ENCODE measurements at places on chromosomes 12 and 14. TPM values are rescaled to one million over a fixed set of nuclear protein-coding genes. Genes with fewer than 3 reads are reported as not detected.

PRIMA1 gene
- 0.52 TPM for total RNA-seq

GALNT16 gene
- total RNA-seq = 14.7 TPM

KRT6C gene
- total RNA-seq = not detected

MGST1 gene
- 3.5 TPM for total RNA-seq

ARHGAP9 gene
- 185 TPM for total RNA-seq

UBC gene
- 770 TPM for total RNA-seq

SEL1L gene
- 108 TPM for total RNA-seq

RD3L gene
- total RNA-seq = not detected

DNA sequence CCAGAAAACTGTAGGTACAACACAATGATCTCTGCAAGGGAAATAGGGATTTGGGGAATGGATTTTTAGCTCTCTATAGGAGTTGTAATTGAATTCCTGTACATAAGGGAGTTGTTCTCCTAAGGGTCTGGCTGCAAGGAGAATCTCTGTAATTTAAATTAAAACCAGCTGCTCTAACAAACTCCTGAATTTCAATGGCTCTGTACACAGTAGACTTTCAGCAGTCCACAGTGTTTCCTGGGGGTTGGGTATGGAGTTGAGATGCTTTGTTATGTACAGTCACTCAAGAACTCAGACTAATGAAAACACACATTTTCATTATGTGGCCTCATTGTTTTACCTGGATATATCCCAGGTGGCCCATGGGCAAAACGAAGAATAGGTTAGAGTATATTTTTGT, 93.2 kb downstream of the NAV3 start:
- no peak for DNase-seq

DNA sequence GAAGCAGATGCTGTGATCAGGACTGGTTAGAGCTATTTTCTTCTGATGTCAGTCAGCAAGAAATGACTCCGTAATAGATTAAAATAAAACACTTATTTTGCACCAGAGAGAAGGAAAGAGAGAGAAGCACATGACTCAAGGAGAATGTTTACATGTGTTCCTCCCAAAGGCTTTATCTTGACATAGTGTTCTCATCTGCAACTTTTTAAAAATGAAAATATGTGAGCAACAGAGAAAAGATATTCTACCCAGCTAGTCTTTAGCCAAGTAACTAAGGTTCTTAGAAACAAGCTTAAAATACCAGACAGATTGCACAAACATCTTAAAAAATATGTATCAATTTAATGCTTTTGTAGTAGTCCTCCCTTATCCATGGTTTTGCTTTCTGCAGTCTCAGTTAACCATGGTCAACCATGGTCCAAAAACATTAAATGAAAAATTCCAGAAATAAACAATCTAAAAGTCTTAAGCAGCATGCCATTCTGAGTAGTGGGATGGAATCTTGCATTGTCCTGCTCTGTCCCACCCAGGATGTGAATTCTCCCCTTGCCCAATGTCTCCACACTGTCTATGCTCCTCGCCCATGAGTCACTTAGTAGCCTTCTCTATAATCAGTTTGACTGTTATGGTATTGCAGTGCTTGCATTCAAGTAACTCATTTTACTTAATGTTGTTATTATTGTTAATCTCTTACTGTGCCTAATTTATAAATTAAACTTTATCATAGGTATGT, 9.9 kb downstream of the SERPINA10 start:
- DNase-seq = no peak

- DNase-seq = no peak
These were observed 1263.0 kb downstream of the LRFN5 start for GRCh38 chr14:42869681-42870080.

DNA sequence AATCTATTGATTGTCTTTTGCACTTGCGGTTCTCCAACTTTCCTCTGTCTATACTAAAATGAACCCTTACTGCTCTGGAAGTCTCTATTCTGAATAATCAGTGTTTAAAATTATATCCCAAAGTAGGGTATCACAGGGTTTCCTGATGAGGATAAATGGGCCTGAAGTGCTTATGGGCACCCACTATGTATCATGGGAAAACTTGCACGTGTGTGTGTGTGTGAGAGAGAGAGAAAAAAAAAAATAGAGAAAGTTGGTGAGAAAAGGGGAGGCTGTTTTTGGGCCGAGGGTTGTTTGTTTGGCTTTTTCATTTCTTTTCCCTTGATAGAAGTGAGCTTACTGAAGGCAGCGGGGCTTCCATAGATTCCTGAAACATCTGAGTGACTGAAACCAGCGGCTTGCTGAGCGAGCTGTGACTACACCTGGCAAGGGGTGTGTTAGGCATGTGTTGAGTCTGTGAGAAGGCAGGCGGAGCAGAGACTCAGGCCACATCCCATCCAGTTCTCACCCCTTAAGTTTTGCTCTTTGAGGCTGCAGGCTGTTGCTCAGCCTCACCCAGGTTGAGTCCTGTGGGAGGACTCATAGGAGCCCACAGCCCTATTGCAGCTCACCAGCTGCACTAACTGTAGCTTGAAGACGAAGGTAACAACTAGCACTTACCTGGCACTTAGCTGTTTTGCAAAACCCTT, 17.2 kb downstream of the PPFIBP1 start:
- no peak for DNase-seq

GRCh38 chr12:94143438-94143837, 4.9 kb upstream of the PLXNC1 start:
- DNase-seq = no peak

- no peak for DNase-seq
These were observed 1.8 kb upstream of the DNAAF2 start for GRCh38 chr14:49636866-49637265.

DNA sequence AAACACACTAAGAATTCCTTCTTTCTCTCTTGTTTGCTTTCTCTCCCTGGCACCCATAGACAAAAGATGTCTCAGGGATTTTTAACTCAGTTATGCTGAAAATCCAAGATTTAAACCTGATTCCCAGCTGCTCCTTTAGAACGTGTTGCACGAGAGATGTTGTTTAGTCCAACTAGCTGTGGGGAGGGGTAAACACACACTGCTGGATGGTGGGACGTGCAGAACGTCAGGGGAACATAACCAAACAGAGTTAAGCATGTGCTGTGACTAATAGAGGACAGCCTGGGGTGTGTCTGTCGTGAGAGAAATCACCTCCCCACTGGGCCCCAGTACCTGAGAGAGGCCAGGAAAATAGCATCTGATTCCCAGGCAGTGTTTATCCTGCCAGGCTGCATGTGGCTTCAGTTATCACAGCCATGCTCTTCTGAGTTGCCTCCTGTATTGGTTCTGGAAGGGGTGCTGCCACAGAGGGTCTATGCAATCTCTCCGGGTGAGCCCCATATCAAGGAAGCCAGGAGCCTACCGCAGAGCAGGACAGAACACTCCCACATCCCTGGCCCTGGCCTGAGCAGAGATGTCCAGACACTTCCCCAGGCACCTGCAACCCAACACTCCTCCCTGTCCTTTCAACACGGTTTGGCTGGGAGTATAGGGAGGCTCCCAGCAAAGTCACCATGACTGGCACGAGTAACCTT, 112.7 kb upstream of the EGLN3 start:
- no peak for DNase-seq

GRCh38 chr12:77060883-77061240, 4.5 kb downstream of the E2F7 start:
- no peak for DNase-seq

- no peak for DNase-seq
These were observed 7.4 kb downstream of the LRP1-AS start for GRCh38 chr12:57139796-57140649.

- DNase-seq = no peak
These were observed 170.1 kb downstream of the NRXN3 start for GRCh38 chr14:78340250-78340649.

DNA sequence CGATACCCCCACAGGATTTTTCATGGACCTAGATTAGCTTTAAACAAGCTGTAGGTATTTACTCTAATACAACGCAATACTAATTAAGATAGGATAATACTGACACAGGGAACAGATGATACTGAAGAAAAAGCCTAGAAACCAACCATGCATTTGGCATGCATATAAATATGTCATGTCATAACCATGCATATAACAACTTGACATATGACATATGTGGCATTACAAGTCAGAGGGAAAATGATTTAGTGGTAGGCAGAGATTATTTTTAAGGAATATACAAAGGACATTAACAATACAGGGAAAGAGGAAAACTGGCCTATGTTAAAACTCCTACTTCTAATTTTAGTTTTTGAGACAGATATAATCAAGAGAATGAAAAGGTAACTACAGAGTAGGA, 27.9 kb downstream of the CAPS2 start:
- DNase-seq = no peak

GRCh38 chr14:39267608-39268005, 33.9 kb downstream of the MIA2 start:
- no peak for DNase-seq

GRCh38 chr14:48563489-48563888, 888.1 kb upstream of the MDGA2 start:
- no peak for DNase-seq

DNA sequence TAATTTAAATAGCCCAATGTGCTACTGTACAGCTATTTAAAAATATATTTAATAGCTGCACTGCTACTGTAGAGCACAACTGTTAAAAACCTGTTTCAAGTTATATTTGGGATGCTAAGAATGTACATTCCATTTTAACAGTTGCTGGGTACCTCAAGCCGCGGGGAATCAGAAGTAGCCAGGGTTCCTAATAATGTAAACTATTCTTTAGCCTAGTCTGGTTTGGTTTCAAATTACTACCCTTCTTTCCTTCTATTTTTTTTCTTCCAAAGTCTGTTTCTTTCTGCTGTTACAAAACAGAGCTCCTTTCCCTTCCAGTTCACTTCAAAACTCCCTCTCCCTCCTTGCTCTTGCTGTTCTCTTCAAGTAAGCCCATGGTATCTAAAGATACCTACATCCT, 21.3 kb downstream of the SCAF11 start:
- no peak for DNase-seq

- no peak for DNase-seq
These were observed 98.2 kb downstream of the BTG1 start for GRCh38 chr12:92047393-92047826.

GRCh38 chr14:68403191-68404145, 389.4 kb downstream of the ZFP36L1 start:
- DNase-seq = no peak

GRCh38 chr12:125882141-125882540, 816.9 kb downstream of the AACS start:
- no peak for DNase-seq

DNA sequence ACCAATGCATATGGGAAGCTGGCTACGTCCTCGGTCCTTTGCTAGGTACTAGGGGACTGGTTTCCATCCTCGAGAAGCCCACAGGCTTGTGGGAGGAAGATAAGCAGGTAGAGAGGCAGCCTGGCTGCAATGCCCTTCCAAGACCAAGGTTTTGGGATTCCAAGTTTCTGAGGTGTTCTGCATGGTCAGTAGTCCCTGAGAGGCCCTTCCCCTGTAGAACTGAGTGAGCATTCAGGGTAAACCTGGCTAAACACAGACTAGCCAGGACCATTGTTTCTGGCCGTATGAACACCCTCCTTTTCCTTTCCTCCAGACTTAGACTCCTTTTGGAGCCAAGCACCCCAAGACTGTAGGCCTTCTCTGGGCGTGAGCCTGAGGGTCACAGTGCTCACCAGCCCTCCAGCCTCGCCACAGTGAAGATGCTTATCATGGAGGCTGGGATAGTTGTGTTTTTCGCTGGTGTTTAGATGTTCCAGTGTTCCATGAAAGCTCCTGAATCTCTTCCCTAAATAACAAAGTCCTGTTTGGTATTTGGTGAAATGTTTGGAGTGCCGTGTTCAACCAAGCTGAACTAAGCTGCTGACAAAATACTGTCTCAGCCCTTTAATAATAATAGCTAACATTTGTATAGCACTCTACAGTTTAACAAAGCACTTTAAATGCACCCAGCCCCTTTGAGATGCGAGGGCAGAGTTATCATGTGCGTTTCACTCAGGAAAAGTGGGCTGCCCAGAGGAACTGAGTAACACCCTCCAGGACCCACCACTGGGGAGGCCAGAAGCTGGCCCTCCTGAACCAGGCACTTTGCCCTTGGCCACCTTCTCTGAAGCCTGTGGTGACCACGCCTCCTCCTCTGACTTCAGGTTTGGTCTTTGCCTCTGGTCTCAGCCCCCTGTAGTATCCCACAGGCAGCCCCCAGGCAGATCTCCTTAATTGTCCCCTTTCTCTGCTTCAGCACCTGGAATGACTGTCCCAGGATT, 284.5 kb downstream of the CACNA1C start:
- no peak for DNase-seq

Data from spleen (tissue), 13 donors.